ENCODE measurements at places on chromosomes 13 and 19. TPM values are rescaled to one million over a fixed set of nuclear protein-coding genes. Genes with fewer than 3 reads are reported as not detected.
A peak's percentile ranks its signal among the peaks of the same experiment; 100 is the strongest.

GRCh38 chr13:61013796-61014195, 401.9 kb downstream of the PCDH20 start:
- no peak for DNase-seq

DNA sequence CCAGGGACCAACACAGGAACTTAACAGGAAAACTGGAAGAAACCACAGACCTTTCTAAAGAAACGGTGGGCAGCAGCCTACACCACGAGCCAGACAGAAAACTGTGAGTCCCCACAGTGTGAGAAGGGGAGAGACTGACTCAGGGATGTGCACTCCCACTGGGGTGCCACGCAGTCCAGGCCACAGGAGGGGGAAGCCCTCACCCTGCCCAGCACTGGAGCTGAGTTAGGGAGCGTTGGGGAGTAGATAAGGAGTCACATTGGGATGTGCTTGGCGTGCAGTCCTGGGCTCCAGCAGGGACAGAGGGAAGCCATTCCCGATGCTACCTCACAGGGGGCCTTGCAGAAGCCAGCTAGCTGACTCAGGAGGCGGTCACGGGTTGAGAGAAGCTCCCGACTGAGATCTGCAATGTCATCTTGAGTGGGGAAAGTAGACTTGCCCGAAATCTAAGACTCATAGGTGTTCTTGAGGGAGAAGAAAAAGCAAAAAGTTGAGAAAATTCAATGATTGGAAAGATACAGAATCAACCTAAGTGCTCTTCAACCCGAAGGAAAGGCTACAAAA, 17.3 kb downstream of the SIGLEC8 start:
- no peak for DNase-seq

DNA sequence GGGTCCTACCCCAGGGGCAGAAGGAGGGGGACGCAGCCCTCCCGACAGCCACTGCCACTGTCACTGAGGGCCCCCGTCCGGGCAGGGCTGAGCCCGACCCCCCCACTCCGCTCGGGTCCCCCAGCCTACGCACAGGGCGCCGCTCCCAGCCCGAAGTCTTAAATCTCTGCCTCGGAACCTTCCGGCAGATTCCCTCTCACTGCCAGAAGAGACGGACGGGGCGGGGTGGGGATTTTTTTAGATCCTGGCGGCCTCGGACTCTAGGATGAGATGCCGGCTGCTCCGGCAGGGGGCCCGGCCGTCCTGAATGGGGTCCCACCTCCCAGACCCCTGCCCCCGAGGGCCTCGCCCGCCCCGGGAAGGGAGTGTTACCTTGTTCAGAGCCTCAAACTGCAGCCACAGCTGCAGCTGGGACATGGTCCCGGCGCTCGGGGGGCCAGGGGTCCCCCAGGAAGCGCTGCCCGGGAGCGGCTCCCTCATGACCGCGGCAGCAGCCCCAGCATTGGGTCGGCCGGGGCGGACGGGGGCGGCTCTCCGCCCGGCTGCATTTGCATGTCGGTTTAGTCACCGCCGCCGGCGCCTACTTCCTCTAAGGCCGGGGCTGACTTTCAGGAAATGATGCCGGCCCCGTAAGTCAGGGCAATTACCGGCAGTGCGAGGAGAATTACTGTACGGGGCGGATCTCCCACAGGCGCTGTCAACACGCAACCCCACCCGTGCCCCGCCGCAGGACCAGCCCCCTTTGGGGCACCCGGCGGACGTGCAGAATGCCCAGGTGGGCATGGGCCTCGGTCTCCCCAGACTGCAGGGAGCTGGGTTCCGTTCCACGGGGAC, 28.1 kb downstream of the GPX4 start:
- no peak for DNase-seq

- peak; percentile 28 for DNase-seq
Observed at GRCh38 chr13:33918199-33918932, 100.4 kb downstream of the RFC3 start.

- DNase-seq: no peak
Observed at GRCh38 chr19:5934774-5935472, 20.9 kb downstream of the CAPS start.

DNA sequence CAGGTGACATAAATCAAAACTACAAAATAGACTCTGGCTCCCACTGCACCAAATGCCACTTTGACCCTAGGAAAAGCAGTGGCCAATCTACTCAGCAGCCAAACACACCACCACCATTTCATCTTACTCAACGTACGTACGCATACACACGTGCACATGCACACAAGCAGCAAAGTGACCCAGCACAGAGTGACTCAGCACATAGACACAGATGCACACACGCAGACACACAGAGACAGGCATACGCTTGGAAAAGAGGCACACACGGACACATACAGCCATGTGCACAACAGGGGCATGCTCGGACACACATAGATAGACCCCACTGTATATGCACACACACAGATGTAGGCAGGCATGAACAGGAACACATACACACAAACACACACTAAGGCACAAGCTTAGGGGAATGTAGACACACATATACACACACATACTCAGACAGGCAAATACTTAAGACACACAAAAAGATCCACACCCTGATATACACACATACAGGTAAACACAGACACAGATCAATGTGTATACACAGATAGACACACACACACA, 37.3 kb downstream of the PEPD start:
- no peak for DNase-seq

GRCh38 chr13:24161010-24161775, 673 bp downstream of the SPATA13 start:
- no peak for DNase-seq

DNA sequence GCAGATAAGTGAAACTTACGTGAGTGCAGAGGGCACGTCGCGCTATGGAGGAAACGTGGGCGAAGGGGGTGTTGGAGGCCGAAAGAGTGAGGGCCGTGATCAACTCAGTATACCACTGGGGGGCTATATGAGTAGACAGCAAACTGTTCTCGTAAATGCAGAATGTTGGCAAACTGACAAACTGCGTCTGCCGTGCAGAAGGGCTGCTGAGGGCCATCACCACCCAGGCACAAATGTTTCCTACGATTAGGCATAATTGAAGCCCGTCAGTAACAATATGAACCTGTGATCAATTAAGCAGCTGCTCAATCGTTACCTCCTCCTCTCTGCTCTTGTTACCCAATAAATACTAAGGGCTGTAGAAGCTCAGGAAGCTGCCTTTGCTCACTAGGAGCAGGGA, 17.3 kb upstream of the MADCAM1 start:
- DNase-seq: no peak

DNA sequence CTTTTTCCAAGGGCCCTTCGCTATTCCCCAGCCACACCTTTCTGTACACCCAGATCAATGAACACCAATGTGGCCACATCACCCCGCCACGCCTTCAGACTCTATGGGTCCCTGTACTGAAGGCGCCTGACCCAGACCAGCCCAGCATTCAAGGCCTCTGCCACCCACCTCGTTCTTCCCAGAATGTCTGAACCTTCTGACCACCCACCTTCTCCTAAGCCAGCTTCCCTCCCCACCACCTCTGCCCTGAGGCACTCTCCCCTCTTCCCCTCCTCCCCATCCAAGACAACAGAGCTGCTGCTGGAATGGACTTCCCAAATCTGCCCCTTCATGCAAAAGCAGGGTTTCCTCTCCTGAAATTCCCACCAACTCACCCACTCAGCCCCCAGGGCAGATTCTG, 3.3 kb upstream of the CEACAM20 start:
- no peak for DNase-seq

DNA sequence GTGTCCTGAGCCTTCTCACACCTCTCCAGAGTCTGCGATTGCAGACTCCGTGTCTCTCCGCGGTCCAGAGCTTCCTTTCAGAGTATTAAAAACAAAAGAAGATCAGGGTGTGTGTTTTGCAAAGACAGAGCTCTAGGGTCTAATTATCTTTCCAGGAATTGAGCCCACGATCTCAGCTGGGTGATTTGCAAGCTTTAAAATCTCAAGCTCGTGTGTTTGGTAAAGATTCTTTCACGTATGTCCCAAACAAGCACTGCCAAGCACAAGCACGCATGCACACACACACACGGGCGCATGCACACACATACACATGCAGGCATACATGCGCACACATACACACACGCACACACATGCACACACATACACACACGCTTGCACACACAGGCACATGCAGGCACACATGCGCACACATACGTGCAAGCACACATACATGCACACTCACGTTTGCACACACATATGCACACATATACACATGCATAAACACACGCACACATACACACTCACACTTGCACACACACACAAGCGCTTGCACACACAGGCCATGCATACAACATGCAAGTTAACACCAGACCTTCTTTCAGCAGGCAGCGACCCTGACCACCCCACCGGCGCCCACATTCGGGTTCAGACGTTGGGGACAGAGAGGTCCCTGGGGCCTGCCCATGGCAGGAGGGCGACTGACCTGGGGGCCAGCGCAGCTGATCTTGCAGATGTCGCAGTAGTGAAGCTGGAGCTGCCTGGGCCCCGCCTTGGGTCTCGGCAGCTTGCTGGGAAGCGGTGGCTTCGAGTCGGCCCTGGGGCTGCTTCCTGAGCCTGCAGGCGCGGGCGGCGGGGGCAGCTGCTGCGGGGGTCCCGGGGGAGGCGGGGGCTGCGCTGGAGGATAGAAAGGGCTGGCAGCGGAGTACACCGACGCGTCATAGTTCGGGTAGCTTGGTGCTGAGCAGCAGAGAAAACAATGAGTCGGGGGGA, 37.9 kb downstream of the ZFR2 start:
- no peak for DNase-seq

- DNase-seq: no peak
Observed at GRCh38 chr19:13795595-13796300, 505 bp downstream of the ZSWIM4 start.

- no peak for DNase-seq
Observed at GRCh38 chr13:25300861-25301346, 521 bp upstream of the NUP58 start.

- no peak for DNase-seq
Observed at GRCh38 chr19:51372649-51373504, at the start of gene NKG7. Gene NKG7 (minus strand): TSS chr19:51372654. CDS start chr19:51372535, 119 bp downstream.

DNA sequence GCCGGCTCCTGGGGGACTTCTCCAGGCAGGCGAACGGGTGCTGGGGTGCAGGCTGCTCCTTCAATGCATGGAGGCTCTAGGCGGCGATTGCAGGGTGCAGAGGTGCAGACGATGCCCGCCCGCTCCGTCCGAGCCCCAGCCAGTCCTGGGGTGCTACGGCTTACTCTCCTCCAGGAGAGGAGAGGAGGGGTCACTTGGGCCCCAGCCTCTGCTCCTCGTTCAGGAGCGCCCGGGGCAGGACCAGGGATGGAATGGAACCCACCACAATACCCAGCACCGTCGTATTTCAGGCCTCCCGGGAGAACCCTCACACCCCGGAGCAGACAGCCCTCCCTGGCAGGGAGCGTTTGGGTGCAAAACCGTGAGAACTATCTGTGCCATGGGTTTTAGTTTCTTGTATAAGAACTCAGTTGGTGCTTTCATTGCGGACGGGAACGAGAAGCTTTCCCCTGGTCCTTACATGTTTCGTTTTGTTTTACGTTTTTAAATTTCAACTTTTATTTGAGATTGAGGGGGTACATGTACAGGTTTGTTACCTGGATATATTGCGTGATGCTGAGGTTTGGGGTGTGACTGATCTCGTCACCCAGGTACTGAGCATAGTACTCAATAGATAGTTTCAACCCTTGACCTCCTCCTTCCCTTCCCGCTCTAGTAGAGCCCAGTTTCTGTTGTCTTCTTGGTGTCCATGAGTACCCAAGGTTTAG, 46.8 kb downstream of the ARHGEF18 start:
- DNase-seq: no peak

DNA sequence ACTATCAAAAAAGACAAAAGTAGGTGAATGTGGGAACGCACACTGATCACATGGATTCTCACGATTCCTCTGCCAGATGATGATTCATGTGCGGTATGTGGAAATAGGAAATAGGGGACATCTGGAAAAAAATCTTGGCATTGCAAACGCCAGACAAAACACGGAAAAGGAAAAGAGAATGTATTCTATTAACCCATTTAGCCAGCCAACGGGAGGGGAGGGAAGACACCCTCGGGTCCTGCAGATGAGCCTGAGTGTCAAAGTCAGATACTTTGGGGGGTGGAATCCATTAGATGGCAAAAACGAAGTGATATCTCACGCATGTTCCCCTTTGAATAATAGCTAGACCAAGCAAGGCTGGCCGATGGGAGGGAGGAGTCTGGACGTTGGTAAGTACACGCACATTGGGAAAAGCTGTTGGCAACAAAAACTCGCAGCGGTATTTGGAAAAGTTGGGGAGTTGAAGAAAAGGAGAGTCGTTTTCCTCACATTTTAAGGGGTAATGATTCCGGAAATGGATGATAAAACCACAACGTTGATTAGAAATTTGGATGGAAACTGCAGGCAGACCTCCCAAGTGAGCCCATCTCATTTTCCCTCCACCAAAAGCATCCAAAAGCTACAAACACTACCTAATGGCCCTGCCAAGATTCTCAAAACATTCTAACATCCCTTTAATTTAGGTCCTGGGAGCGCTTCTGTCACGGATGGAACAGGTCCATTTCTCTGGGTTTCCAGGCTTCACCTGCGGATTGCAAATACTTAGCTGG, 73.6 kb downstream of the COL4A1 start:
- no peak for DNase-seq

DNA sequence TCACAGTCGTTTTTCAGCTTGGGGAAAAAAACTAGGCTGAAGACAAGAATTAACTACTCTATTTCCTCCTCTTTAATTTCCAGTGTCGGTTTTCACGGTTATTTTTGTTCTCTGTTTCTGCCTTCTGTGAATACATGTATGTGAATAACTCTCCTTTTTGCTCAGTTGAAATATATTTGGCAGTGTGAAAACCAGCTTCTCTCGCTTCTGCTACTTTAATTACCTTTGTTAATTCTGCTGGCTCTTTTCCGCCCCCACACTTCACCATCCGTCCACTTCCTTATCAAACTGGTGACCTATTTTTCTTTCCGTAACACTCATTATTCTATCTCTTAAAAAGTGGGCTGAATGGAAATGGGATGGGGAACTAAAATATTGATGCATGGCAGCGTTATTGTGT, 126.4 kb downstream of the POU4F1 start:
- DNase-seq: no peak

DNA sequence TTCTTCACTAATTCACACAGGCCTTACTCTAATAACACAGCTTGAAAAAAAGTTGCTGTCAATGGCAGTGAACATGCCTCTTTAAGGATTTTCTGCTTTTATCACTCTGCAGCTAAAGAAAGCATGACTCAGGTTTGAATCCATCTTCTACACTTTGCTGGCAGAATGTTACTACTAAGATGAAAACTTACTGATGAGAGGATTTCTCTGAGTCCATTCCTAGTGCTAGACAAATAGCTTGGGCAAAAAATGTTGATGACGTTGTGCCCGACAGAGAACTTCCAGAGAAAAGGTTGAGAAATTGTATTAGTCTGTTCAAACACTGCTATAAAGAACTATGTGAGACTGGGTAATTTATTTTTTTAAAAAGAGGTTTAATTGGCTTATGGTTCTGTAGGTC, 572.0 kb downstream of the IRS2 start:
- DNase-seq: no peak

CCDC8 gene
- total RNA-seq: not detected

MLLT1 gene
- 14.6 TPM for total RNA-seq

WASF3 gene
- 5.6 TPM for total RNA-seq

BAX gene
- 93.6 TPM for total RNA-seq

HRC gene
- not detected for total RNA-seq

RCBTB2 gene
- total RNA-seq: 1.8 TPM

PRSS57 gene
- total RNA-seq: not detected
